ENCODE measurements at places on chromosomes 3 and 15.

DNA sequence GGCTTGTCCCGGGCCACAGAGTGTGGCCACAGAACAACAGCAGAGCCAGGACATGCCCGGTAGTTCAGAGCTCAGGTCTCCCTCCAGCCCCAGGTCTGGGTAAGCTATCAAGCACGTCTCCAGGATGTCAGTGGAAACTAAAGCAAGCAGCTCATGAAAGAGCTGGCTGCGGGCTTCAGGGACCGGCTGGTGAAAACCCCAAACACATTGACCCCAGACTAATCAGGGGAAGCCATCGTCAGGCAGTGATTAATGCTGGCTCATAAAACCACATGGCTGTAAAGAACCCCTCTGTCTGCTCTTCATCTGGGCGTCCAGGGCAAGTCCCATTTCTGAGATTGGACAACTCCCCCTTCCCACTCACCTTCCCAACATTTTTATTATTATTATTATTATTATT is 37.8 kb downstream of the LMCD1 start:
- DNase-seq = no peak

GRCh38 chr3:168161696-168162095 is 66.0 kb upstream of the GOLIM4 start:
- DNase-seq = no peak

GRCh38 chr3:9238276-9238675 is 11.2 kb downstream of the SRGAP3 start:
- no peak for DNase-seq

- DNase-seq = no peak
These were observed 23.7 kb upstream of the FBXL22 start for GRCh38 chr15:63573533-63573932.

DNA sequence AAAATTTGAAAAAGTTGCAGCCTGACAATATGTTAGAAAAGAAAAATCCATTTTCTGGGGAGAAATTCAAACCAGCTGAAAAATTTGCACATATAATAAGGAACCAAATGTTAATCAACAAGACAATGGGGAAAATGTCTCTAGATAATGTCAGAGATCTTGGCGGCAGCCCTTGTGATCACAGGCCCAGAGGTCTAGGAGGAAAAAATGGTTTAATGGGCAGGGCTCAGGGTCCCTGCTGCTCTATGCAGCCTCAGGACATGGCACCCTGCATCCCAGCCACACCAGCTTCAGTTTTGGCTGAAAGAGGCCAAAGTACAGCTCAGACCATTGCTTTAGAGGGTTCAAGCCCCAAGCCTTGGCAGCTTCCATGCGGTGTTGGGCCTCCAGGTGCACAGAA is 701.9 kb downstream of the IGSF11 start:
- DNase-seq = no peak

DNA sequence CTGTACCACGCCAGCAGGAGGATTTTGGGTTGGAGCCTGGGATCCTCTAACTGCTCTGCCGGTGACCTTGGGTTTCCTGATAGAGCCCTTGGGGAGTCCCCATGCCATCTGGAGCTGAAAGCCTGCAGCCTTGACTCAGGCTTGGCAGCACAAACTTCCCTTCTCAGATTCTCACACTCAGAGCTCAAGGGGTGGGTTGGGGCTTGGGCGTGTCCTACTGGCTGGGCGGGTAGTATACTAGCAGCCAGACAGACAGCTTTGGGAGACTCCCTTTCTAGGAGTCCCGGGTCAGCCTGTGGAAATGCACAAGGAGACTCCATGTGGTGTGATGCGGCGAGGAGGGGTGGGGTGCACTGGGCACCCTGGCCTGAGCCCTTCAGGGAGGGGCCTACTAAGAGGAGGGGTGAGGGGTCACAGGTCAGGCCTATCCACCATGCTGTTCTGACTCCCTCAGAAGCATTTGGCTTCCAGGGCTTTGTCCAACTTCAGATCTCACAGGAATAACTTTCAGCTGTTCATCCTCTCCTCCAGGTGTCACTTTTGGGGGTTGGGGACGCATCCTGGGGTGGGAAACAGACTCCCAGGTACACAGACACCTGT is 21.6 kb upstream of the PLXNA1 start:
- no peak for DNase-seq

DNA sequence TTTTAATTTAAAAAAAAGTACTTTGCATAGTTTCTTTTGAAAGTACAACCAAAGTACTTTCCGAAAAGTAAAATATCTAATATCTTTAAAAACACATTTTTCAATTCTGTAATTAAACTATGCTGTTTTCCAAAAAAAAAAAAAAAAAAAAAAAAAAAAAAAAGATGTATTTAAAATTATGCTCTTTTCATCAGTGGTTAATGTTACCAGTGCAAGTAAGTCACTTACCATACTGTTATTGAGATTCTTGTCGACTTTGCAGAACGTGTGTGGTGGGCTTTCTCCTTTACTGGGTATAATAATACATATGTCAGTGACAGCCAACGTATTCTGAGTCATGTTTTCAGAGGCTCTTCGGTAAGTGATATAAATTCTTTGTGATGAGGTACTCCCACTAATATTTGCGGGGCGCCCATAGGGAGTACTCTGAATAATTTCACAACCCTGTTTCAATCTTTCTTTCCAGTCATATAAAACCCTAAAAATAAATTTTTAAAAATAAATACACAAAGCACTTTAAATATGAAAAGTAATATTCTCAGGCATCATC is 39.9 kb downstream of the DENND4A start:
- DNase-seq = no peak

- DNase-seq = no peak
These were observed 71.8 kb upstream of the SCN5A start for GRCh38 chr3:38721207-38721772.

DNA sequence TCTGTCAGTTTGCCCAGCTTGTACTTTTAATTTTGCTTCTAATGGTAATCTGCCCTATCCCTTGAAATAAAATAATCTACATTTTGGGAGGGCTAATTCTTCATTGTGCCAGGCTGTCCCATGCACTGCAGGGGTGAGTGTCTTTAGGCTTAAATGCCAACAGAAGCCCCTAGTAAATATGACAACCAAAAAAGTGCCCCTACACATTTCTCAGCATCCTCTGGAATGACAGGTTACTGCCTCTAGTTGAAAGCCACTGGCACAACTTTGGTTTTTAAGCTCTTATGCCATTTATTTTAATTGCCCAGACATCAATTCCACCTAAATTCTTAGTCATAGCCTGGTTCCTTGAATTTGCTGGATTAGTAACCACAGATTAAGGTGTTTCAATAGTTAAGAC is 3.4 kb downstream of the EPM2AIP1 start:
- no peak for DNase-seq

- DNase-seq = no peak
These were observed 14.9 kb downstream of the LIPH start for GRCh38 chr3:185537369-185537970.
